ENCODE measurements at places on chromosomes 3 and 15.

- DNase-seq, result no peak
Measured at GRCh38 chr3:123683505-123684154, 98.8 kb upstream of the HACD2 start.

GRCh38 chr3:108117241-108117775 lies 26.5 kb upstream of the CD47 start:
- DNase-seq, result no peak

DNA sequence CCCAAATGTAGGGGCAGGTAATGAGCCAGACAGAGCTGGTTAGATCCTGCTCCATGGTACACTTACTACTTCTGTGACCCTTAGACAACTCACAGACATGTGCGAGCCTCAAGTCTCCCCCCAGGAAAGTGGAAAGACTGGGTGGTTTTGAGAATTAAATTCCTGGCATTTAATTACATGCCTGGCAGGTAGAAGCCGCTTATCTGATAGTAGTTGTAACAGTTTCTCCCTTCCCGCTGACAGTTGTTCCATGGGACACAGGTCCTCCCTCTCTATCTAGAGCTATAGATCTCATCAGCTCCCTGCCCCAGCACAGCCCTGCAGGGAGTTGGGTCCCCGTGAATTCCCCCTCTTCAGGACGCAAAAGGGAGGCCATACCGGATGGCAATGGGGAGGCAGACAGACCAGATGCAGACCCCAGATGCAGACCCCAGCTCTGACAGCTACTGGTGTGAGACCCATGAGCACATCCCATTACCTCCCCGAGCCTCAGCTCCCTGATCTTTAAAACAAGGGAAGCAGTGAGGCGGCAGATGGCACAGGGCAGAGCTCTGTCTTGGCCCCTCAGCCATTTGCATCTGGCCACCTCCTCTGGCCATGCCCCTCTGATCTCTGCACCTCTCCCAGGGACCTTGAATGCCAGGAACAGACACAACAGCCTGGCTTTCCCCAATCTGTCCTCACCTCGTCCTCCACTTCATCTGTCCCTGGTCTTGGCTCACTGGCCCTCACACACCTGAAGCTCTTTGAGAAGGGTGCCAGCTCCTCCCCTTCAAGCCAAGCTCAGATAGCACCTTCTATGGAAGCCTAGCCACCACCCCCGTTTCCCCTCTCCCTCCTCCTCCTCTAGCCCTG lies 34.1 kb upstream of the NR2C2 start:
- DNase-seq, result no peak

GRCh38 chr3:142657033-142657432 lies 60.8 kb downstream of the PLS1 start:
- no peak for DNase-seq

DNA sequence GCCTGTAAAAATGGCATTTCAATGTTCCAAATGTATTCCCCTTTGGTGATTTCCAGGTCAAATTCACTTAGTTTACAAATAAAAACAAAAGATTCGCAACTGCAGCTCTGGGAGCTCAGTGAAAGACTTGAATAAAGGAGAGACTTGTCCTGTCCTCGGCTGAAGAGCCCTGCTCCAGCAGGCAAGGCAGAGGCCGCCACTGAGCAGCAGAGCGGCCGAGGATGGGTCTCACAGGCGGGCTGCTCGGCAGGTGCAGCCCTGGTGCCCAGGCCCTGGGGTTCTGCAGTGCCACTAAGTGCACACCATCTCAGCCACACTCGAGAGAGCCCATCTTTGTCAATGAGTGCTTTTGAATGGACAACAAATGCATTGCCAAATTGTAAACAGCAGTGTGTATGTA lies 856.2 kb downstream of the AGBL1 start:
- DNase-seq, result peak; percentile 11

GRCh38 chr3:116070061-116070460 lies 375.2 kb downstream of the LSAMP start:
- no peak for DNase-seq

GRCh38 chr3:122668930-122669730 lies 11.5 kb upstream of the PARP14 start:
- no peak for DNase-seq

DNA sequence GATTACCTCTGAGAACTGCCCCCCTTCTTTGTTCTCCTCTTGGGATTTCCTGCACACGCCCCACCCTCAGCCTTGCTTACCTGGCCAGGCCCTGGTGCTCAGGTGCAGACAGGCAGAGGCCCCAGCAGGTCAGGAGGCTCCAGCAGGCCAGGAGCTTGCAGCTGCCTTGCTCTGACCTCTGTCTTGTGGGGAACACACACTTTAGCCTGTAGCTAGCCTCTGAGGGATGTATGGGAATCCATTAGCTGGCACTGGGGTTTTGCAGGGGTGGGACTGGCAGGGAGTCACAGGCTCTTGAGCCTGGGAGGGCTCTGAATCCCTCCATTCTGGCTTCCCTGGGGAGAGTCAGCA lies 2.7 kb downstream of the SMAD6 start:
- DNase-seq, result peak; percentile 32

DNA sequence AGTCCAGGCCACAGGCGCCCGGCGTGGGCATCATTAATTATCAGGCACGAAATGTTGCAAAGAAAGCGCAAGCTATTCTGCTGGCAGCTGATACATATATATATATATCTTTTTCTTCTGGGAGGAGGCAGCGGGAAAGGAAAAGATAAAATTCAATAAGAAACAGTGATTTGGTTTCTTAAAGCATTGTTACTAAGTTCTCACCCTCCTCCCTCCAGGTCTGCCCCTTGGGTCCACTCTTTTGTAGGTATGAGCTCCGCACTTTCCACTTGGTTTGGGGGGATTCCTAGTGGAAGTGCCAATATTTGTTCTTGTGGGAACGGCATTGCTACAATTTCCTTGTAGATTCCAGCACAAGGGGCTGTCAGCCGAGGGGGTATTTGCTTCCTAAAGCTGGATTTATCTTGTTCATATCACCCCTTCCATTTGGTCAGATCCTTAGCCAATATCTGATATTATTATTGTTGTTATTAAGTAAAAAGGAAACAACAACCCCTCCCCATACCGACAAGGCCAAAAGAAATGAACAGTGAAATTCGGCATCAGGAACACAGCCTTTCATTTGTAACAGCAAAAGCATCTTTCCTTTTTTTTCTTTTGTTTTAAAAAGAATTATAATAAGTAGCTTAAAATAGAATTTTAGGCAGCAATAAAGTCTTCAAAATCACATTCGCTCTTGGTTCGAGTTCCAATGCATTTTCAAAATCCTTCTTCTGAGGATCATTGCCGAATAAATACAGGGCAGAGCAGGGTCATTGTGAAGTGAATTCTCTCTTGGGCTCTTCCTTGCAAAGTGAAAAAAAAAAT lies 15.6 kb downstream of the ZIC1 start:
- DNase-seq, result no peak

DNA sequence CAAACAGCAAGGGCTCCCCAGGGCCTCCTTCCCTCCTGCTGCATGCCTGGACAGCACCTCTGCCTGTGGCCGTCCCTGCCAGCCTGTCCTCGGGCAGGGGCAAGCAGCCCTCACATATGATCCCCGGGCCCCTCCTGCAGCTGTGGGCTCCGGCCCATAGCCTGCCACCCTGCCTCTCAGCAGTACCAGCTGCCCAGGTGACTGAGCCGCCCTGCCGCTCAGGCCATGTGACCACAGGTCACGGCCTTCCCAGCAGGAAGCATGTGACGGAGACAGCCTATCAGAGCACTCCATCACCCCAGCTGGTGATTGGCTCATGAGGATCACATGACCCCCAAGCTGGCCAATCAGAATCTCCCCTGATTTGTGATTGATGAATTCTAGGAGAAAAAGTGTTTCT lies 23.9 kb downstream of the ALDH1L1 start:
- DNase-seq, result peak; percentile 22

GRCh38 chr15:35522061-35522460 lies 23.9 kb downstream of the DPH6 start:
- peak; percentile 28 for DNase-seq

DNA sequence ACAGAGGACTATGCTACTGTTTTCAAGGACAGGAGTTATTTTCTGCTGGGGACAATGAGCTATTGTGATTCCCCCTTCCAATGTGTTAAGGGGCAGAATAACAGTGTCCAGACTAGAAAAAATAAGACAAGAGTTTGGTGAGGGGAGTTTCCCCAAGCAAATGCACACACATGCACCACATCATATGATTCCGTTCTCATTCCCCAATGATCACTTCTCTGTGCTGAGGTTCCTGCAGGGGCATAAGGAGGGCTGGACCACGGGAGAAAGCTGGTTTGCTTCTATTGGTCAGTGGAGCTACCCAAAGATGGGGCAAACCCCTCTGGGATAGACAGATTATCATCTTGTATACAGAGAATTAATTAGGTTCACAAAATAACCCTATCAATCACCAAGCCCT lies 80.6 kb downstream of the RBPMS2 start:
- peak; percentile 43 for DNase-seq

DNA sequence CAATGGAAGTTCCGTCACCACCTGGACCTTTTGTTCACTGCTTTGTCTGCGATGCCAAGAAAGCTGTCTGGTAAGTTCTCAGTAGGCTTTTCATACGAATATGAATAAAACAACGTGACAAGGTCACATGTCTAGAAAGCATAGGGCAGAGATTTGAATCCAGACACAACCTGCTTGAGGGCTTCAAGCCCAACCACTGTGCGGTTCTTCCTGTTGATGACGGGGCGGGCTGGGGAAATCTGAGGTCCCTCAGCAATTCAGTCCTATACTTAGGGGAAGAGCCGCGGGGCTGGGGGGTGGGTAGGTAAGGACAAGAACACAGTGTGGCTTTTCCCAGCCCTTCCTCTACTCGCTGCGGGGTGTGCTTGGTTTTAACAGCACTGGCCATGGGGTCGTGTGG lies 32.4 kb upstream of the SMAD3 start:
- no peak for DNase-seq

DNA sequence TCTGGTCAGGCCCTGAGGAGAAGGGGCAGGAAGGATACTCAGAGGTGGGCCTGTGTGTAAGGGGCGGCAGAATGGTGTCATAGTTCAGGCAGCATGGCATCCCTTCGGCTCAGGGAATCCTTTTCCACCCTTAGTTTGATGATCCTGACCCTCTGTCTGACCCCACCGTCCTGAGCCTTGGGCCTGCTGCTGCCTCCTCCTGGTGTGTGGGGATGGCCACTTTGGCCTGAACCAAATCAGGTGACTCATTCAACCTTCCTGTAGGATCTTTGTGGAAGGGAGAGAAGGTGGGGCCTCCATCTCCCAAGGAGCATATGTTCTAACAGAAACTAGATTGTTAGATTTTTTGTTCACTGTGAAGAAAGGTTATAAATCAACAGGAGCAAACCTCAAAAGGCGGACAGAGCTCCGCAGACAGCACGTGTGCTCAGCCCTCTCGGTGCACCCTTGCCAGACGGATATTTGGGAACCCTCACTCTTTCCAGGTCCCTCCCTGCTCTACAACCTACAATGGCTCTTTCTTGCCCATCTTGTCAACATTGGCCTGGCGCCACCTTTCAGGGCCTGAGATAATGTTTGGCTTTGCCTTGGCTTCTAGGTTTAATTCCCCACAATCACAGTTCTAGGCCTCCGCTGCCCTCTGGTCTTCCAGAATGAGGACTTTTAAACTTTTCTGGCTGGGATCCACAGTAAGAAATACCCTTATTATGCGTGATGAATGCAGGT lies 21.7 kb downstream of the THSD4 start:
- DNase-seq, result no peak

GRCh38 chr15:95363646-95364045 lies 966.9 kb upstream of the NR2F2 start:
- DNase-seq, result no peak

GRCh38 chr3:142285083-142285517 lies 59.7 kb upstream of the GK5 start:
- DNase-seq, result peak; percentile 88

DNA sequence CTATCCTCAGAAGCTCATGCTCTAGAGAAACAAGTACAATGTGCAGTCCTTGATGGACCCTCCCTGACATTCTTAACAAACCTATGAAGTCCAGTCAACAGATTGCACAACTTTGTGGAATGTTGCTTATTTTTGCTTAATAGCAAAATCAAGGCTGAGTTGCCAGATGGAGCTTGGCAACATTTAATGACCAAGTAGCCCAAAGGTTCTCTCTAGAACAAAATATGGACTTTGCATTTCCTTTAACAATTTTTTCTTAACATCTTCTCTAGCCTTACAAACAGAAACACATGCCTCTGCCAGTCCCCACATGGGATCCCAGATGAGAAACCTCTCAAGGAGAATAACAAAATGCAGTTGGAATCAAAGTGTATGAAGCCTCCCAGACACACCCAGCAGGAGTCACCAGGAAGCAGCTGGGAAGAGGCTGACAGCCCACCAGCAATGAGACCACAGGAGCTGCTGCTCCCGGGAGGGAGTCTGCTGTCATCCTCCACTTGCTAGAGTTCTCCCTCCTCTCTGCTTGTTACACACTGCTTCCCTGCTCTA lies 422.5 kb upstream of the CDIN1 start:
- DNase-seq, result no peak

DNA sequence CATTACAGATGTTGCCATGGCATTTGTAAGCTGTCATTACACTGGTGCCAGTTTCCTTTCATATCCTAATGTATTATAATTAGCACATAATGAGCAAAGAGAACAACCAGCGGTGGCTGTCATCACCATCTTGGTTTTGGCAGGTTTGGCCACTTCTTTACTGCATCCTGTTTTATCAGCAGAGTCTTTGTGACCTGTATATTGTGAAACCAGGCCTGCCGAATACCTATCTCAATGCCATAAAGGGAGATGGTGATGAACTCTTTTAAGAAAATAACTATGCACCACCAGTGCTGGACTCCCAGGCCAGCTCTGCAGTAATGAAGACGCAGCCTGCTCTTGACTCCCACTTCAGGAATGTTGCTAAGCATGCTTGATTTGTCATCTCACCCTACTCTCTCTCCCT lies 458.1 kb upstream of the NR2F2 start:
- DNase-seq, result no peak

- DNase-seq, result no peak
Measured at GRCh38 chr3:156461889-156462288, 93.0 kb downstream of the SSR3 start.

GRCh38 chr15:58459045-58459444 lies 27.3 kb downstream of the LIPC start:
- DNase-seq, result no peak

DNA sequence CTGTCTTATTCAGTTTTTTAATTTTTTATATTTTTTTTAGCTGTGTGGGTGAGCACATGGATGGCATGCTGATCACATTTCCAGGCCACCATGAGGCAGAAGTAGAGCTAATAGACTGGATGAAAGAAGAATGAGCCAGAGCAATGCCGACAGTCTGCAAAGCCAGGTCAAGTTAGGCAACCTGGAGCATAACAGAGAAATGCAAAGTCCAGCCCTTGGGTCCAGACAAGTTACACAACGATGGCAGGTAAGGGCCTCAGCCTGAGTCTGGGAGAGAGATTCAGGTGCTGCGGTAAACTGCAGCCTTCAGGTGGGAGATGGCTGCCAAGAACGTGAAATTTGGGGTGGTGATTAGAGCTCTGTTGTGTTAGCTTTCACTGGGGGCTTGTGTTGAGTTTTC lies 84.0 kb upstream of the CACNA2D3 start:
- no peak for DNase-seq

DNA sequence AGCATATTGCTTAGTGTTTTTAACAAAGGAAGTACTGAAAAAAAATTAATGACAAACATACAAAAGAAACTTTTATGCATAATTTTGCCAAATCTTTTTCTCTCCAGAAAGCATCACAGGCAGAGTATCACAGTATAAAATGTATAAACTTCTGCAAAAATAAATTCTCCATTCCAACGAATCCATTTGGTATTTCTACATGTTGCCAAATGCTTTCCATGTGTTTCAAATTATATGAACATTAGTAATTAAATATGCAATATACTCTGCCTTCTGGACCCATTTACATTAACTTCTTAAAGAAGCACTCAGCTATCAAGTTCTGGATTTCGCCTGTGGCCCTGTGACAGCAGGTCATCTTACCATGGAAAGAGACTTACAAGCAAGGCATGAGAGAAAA lies 189.1 kb upstream of the ALCAM start:
- no peak for DNase-seq

Measured in NCI-H82 (cell line).